Thoracic aorta endothelial cell (primary cell): ENCODE measurements at places on chromosomes 1 and 21. TPM values are rescaled to one million over a fixed set of nuclear protein-coding genes. Genes with fewer than 3 reads are reported as not detected.

The THEM4 gene
- total RNA-seq, result 26.9 and 39.4 TPM in 2 replicates

The DMRTA2 gene
- not detected in 2 replicates for total RNA-seq

The EVA1C gene
- total RNA-seq, result 34.9 and 38.8 TPM in 2 replicates

The SLAMF1 gene
- total RNA-seq, result not detected in 2 replicates

The DCDC2B gene
- total RNA-seq, result not detected in 2 replicates

The COA7 gene
- total RNA-seq, result 20.5 and 22.8 TPM in 2 replicates

The CASQ2 gene
- total RNA-seq, result not detected in 2 replicates
